IPS DF 6.9 (cell line): ENCODE measurements at places on chromosomes 12 and 14.

- no peaks in the 10 kb centered on the region for H3K27me3 ChIP-seq
- no peak overlapping the region for H3K27ac ChIP-seq
- H3K4me3 ChIP-seq: no peak overlapping the region
- H3K36me3 ChIP-seq: no peaks in the 10 kb centered on the region
These were observed 47.2 kb downstream of the ERH start for GRCh38 chr14:69350892-69351291.

- H3K4me3 ChIP-seq: no peak overlapping the region
- no peaks in the 10 kb centered on the region for H3K36me3 ChIP-seq
- no peak for DNase-seq
- no peak overlapping the region for H3K27ac ChIP-seq
- H3K4me1 ChIP-seq: peaks cover 2% of the 10 kb centered on the region
These were observed 95.0 kb downstream of the IRF2BPL start for GRCh38 chr14:76933515-76933914.

DNA sequence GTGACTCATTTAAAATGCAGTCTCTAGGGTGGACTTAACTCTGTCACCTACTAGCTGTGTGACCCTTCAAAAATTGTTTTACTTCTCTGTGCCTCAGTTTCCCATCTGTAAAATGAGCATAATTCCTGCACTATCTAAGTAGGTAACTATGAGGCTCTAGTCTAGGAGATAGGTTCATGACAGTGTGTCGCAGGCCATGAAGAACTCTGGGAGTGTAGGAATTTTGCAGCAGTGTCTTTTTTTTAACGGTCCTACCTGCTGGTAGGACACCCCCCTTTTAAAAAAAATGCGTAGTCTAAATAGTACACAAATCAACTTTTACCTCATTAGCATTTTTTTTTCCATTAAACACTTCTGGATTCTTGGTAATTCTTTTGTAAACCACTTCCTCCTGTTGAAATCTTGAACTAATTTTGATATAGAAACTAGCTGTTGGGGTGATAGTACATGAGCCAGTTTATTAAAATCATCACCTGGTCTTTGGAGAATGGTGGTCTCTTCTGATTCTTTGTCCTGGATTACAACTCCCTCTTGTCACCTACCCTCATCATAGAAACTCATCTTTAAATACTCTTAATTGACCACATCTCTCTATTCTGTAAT lies 86.0 kb upstream of the SLC38A2 start:
- H3K36me3 ChIP-seq: no peaks in the 10 kb centered on the region
- no peak overlapping the region for H3K4me3 ChIP-seq

GRCh38 chr12:27426743-27427487 lies 19.6 kb upstream of the SMCO2 start:
- H3K4me3 ChIP-seq: no peak overlapping the region
- H3K27me3 ChIP-seq: no peaks in the 10 kb centered on the region
- H3K27ac ChIP-seq: no peak overlapping the region
- no peaks in the 10 kb centered on the region for H3K36me3 ChIP-seq
- DNase-seq: no peak
- no peaks in the 10 kb centered on the region for H3K4me1 ChIP-seq

GRCh38 chr12:84186433-84186832 lies 726.2 kb downstream of the SLC6A15 start:
- DNase-seq: no peak
- H3K4me3 ChIP-seq: no peak overlapping the region

GRCh38 chr12:53399896-53400295 lies 19.9 kb downstream of the SP1 start:
- no peak overlapping the region for H3K27ac ChIP-seq
- DNase-seq: no peak
- H3K4me1 ChIP-seq: no peaks in the 10 kb centered on the region
- H3K4me3 ChIP-seq: no peak overlapping the region
- H3K27me3 ChIP-seq: no peaks in the 10 kb centered on the region

- H3K36me3 ChIP-seq: no peaks in the 10 kb centered on the region
- no peaks in the 10 kb centered on the region for H3K4me1 ChIP-seq
- H3K27ac ChIP-seq: no peak overlapping the region
- H3K27me3 ChIP-seq: no peaks in the 10 kb centered on the region
- no peak for DNase-seq
These were observed 61.8 kb upstream of the ATP2B1 start for GRCh38 chr12:89770391-89770790.

GRCh38 chr12:113735131-113735530 lies 231.0 kb downstream of the RBM19 start:
- no peaks in the 10 kb centered on the region for H3K36me3 ChIP-seq
- H3K4me1 ChIP-seq: no peaks in the 10 kb centered on the region
- no peak overlapping the region for H3K4me3 ChIP-seq
- H3K27me3 ChIP-seq: no peaks in the 10 kb centered on the region

DNA sequence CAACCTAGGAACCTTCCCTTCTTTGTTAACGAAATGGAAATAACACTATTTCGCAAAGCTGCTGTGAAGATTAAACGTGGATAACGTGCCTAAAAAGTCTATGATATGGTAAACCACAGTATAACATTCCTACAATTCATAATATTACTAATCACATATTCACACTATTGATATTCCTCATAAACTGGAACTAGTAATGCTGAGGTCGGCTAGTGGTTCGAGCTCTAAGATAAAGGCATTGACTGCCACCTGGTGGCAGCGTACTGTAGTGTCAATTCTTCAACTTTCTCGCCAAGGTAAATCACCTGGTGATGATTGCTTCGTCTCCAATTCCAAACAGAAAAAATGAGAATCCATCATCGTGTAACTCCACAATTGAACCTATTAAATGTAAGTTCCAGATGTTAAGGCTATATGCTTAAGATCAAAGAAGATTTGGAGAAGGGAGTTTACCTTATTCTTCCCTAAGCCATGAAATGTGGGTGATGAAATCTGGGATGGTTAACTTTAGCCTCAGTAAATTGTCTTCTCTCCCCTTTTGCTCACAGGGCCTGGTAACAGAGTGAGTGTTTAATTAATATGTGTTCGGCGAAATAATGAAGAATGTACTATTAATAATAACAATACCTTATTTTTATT lies 197.5 kb upstream of the TMEM132C start:
- H3K27me3 ChIP-seq: no peaks in the 10 kb centered on the region
- H3K4me3 ChIP-seq: no peak overlapping the region
- H3K27ac ChIP-seq: no peak overlapping the region
- peak; percentile 27 for DNase-seq
- no peaks in the 10 kb centered on the region for H3K4me1 ChIP-seq

DNA sequence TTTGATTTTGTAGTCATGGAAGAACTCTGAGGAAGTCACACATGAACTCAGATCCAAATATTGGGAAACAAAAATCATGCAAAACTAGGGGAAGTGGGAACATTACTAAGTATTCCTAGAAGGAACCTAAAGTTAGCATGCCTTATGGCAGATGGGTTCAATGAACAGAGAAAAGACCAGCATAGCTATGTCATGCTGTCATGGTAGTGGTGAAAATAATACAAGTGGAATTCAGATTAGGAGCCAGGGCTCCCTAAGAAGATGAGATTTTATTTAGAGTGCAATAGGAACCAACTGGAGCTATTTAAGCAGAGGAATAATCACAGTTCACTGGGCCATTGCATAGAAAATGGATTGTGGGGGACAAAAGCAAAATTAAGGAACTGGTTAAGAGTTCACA lies 134.0 kb downstream of the DIO2 start:
- H3K27me3 ChIP-seq: no peaks in the 10 kb centered on the region
- no peak for DNase-seq
- H3K27ac ChIP-seq: no peak overlapping the region
- H3K36me3 ChIP-seq: no peaks in the 10 kb centered on the region

- no peak overlapping the region for H3K27ac ChIP-seq
- H3K4me1 ChIP-seq: no peaks in the 10 kb centered on the region
- DNase-seq: no peak
- no peaks in the 10 kb centered on the region for H3K36me3 ChIP-seq
These were observed 4.5 kb downstream of the HCAR1 start for GRCh38 chr12:122726080-122726558.

GRCh38 chr12:117036046-117036445 lies 63.2 kb downstream of the TESC start:
- H3K4me1 ChIP-seq: peaks cover 2% of the 10 kb centered on the region; the same call in 1 of the 2 replicates
- DNase-seq: no peak
- H3K36me3 ChIP-seq: no peaks in the 10 kb centered on the region
- no peak overlapping the region for H3K27ac ChIP-seq
- H3K27me3 ChIP-seq: no peaks in the 10 kb centered on the region

GRCh38 chr12:112183141-112184021 lies 58.0 kb downstream of the TRAFD1 start:
- no peak overlapping the region for H3K27ac ChIP-seq
- DNase-seq: no peak
- H3K36me3 ChIP-seq: peaks cover 13% of the 10 kb centered on the region
- no peak overlapping the region for H3K4me3 ChIP-seq

DNA sequence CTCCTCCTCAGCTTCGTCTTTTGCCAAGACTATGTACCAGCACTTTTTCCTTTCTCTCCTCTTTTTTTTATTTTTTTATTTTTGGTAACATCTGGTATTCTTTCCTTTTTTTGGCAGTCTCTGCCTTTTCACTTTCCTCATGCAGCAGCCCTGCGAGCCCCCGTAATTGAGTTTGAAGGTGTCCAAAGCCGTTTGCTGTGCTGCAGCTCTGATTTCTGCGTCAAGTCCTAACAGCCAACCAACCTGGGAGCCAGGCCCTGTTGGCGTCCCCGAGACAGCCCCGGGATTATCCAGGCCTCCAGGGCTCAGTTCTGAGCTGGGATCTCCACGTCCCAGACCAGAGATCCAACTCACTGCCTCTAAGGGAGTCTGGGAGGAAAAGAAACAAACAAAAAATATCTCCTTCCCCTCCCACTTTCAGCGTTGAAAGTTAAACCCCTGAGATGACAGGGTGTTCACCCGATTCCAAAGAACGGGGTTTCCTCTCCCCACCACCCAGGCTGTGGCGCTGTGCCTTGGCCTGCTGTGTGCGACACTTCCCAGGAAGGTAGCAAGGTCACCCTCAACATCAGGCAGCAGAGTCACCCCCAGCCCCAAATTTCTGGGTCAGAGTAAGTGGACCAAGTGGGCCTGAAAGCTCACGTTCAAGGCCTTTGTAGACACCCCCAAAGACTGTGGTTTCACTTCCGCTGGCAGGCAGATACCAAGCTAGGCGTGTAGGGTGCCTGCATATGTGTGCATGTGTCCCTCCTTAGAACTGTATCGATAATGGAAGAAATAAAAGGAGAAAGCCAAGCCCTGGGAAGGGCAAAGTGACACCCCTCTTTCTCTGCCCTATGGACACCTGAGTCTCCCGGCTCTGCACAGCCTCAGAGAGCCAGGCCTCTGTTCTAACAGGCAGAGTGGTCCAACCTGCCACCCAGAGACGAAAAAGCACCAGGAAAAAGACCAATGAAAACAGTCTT lies 11.1 kb downstream of the BCL11B start:
- peaks cover 21% of the 10 kb centered on the region for H3K4me1 ChIP-seq
- no peaks in the 10 kb centered on the region for H3K36me3 ChIP-seq
- H3K4me3 ChIP-seq: no peak overlapping the region
- DNase-seq: no peak

DNA sequence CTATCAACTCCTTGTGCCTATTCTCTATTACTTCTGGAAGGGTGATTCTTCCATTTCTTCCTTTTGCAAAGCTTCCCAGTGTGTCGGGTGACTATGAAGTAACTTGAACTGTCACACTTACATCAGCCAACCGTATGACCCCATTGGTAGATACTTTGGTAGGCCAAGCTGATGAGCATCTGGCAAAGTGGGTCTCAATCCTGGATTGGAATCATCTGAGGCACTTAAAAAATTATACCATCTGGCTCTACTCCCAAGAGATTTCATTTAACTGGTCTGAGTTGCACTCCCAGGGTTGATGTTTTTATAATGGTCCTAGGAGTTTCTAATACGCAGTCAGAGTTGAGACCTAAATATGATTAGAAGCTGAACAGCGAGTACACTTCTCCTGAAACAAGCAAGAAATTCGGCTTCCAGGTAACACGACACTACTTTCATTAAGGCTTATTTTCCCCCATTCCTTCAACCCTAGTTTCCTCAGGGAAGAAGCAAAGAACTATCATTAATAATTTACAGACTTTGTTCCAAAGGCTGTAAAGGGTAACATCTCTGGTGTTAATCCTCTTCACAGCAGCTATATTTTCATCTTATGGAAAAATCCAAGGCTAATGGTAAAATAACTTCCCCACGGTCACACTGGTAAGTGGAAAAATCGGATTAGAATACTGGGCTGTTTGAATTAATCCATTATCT lies 76.8 kb downstream of the PDE6H start:
- H3K4me3 ChIP-seq: no peak overlapping the region
- H3K4me1 ChIP-seq: no peaks in the 10 kb centered on the region
- no peaks in the 10 kb centered on the region for H3K27me3 ChIP-seq
- DNase-seq: no peak

GRCh38 chr14:64758691-64759554 lies 54.7 kb downstream of the PLEKHG3 start:
- no peak overlapping the region for H3K27ac ChIP-seq
- no peak overlapping the region for H3K4me3 ChIP-seq
- H3K27me3 ChIP-seq: no peaks in the 10 kb centered on the region
- H3K36me3 ChIP-seq: no peaks in the 10 kb centered on the region
- DNase-seq: no peak

GRCh38 chr14:105480807-105481801 lies 5.6 kb upstream of the CRIP1 start:
- H3K4me1 ChIP-seq: peaks cover 20% of the 10 kb centered on the region
- no peaks in the 10 kb centered on the region; the same call in 1 of the 2 replicates for H3K36me3 ChIP-seq
- H3K27ac ChIP-seq: no peak overlapping the region
- no peak overlapping the region for H3K4me3 ChIP-seq
- H3K27me3 ChIP-seq: peaks cover 22% of the 10 kb centered on the region

GRCh38 chr14:38790916-38791315 lies 312.1 kb downstream of the SEC23A start:
- DNase-seq: no peak
- H3K4me1 ChIP-seq: no peaks in the 10 kb centered on the region
- H3K27me3 ChIP-seq: no peaks in the 10 kb centered on the region
- no peaks in the 10 kb centered on the region for H3K36me3 ChIP-seq

DNA sequence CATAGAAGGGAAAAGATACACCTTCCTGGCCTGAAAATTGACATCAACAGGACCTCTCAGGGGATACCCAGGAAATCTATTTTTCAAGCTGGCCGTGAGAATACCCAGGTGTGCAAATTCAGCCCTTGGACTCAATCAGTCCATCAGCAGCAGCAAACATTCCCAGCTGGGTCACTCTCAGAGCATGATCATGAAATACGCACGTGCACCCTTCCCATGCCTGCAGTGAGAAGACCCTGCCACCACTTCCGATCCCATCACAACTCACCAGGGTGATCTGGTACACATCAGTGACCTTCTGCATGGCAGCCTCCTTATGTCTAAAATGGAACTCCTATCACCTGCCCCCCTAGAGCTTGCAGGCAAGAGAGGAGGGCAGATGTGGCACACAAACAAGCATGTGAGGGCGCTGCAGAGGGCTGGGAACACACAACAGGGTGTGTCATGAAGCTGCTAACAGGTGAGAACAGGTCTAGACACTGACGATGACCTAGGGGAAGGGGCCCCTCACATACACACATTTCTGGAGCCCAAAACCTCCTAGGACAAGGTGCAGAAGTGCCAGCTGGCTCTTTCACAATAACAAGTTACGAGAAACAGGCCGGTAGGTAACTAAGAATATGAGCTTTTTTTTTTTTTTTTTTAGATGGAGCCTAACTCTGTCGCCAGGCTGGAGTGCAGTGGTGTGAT lies 37.8 kb upstream of the TC2N start:
- no peak for DNase-seq
- H3K4me3 ChIP-seq: no peak overlapping the region
- no peaks in the 10 kb centered on the region for H3K27me3 ChIP-seq
- no peaks in the 10 kb centered on the region for H3K36me3 ChIP-seq
- no peak overlapping the region for H3K27ac ChIP-seq
